ENCODE measurements at places on chromosomes 2 and 18.

GRCh38 chr18:67545681-67546080, 29.2 kb upstream of the DSEL start:
- DNase-seq: no peak

DNA sequence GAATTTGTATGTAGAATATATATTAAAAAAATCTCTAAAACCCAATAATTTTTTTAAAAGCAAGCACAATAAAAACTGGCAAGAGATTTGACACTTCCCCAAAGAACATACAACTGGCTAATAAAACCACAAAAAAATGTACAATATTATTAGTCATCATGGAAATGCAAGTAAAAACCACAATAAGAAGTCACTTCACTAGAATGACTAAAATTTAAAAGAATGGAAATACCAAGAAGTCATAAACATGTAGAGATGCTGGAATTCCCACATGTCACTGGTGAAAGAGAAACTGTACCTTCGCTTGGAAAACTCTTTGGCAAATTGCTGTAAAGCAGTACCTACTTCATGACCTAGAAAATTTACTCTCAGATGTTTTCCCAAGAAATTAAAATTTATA, 43.4 kb upstream of the KYNU start:
- no peak for DNase-seq

- no peak for DNase-seq
Observed at GRCh38 chr2:126908721-126909177, 10.1 kb downstream of the TEX51 start.

DNA sequence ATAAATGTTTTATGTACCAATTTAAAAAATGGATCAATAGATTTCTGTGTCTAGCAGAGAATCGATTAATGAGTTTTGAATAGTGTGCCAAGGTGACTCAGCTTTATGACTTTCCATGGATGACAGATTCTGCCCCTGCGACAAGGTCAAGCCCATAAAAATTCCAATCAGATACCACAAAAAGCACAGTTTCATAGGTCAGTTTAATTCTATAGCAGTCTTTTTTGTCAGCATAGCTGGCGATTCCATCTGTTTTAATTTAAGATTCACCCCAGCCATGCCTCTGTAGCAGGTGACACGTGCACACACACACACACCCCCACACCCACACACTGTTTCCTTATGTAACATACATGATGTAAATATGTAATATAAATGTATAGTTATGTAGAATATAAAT, 28.9 kb downstream of the RAB31 start:
- no peak for DNase-seq

DNA sequence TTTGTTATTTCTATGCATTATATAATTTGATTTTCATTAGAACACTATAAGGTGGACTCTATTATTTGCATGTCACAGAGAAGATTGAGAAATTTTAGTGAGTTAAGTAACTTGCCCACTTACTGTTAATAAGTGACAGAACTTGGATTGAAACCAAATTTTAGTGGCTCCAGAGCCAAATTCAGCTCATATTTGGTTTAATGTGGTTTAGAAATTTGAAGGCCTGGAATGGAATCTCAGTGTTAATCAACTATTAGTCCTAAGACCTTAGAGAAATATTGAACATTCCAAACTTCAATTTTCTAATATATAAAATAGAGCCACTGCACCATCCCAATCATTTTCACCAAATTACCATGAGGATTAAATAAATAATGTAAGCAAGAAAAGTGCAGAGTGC, 281.6 kb downstream of the ZNF385B start:
- DNase-seq: no peak

- no peak for DNase-seq
Observed at GRCh38 chr2:85324639-85325465, 2.9 kb downstream of the TGOLN2 start.

DNA sequence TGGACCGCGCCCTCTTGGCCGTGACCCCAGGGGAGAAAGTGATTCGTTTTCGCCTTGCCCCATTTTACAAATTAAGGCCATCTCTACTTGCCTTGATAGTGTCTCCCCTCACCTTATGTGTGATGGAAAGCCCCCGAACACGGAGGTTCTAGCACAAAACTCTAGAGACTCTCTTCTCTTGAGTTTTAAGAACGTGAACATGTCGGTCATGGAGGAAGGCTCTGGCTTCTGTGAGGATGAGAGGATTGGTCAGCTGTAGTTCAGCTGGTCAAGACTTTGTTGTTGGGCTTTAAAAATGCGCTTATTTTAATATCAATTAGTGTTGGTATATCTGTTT, 828 bp downstream of the DYNC1I2 start:
- no peak for DNase-seq

DNA sequence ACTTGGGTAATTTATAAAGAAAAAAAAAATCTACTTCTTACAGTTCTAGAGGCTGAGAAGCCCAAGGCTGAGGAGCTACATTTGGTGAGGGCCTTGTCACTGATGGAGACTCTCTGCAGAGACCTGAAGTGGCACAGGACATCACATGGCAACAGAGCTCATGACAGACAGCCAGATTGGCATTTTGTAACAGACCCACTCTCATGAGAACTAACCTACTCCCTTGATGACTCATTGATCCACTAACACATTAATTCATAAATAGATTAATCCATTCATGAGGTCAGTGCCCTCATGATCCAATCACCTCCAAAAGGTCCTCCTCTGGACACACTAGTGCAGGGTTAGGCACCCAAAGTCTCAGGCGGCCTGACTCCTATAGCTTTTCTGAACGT, 318.4 kb downstream of the GULP1 start:
- no peak for DNase-seq

DNA sequence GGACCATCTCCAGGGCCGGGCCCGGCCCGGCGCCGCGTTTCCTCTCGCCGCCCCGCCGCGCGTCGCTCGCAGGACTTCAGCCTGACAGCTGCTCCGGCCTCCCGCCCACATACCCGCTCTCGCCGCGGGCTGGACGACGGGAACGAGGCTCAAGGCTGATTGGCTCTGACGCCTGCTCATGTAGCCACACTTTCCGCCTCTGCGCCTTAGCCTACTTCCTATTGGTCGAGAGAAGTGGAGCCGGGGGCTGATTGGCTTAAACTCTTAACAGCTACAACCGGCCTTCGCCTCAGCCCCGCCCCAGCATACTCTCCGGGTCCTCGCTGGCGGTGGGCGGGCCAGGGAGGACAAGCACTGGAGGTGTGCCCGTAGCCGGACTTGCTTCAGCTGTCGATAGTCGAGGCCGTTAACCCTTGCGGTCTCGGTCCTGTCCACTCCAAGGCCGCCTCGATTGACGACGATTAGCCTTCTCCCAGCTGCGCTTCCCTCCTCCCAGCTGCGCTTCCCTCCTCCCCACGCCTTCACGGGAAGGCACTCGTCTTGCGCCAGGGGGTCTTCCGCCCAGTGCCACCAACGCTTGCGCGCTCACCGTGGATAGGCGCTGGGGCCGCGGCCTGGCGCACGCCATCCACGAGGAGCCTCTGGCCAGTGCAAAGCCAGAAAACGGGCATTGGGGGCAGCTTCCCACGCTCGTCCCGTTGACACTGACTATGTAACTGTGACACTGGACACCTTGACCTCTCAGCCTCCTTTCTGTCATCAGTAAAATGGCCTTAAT, at the start of gene PRADC1:
Gene PRADC1 (minus strand): TSS at position 86 of the 778 bp plus-strand sequence. CDS start 79 bp downstream, at position 7.
- peak; percentile 98 for DNase-seq

GRCh38 chr2:129334128-129334527, 645.3 kb upstream of the RAB6C start:
- no peak for DNase-seq

DNA sequence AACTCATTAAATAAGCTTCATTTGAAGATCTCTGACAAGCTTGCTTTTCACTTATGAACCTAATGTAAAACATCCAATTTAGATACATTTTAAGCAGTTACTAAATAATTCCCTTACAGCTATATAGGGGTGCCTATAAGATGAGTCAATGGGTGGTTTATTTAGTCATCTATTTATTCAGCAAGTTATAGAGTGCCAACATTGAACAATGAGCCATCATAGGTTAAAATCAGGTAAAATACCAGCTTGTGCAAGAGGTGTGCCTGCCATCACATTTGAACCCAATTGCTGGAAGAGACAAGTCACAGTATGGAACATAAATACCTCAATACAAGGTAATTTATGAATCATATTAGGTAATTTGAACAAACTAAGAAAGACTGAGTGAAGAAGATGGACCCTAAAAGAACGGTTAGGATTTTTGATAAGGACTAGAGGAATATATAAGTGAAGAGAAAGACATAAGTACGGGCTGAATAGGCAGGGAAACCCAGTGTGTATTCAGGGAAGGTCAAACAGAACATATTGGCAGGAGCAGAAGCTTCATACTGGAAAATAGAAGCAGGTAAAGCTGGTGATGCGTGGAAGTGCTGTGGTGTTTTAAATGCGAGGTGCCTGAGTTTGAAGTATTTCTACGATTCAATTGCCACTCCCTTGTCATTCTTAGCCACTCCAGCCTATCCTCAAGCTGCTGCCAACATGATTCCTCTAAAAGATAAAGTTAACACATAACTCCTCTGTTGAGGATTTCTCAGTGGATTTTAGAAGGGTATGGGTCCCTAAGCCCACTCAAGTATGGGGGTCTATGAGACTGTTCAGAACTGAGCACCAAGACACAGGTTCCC, 18.9 kb upstream of the STAT4 start:
- DNase-seq: no peak

DNA sequence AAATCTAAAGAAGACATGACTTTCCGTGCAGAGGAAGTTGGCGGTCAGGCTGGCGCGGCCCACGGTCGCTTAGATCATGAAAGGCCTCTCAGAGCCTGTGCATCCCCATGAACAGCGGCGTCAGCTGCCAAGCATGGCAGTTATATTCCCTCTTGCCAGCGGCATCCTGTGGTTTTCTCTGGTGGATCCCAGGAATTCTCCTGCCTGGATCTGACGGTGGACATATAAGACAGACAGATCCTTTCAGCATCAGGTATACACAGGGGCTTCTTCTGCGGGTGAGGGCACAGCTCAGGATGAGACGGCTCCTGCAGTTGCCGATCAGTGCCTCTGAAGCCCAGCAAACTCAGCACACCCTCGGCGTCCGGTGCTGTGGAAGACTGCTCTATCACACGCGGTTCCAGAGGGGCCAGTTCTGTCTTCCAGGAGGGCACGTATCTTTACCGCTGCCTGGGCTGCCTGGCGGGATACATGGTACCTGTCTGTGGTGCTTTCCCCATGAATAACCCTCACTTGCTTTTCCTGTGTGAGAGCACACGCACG, 157.8 kb downstream of the LDLRAD4 start:
- DNase-seq: peak; percentile 41

GRCh38 chr18:43396266-43396665, 119.0 kb upstream of the SYT4 start:
- no peak for DNase-seq

DNA sequence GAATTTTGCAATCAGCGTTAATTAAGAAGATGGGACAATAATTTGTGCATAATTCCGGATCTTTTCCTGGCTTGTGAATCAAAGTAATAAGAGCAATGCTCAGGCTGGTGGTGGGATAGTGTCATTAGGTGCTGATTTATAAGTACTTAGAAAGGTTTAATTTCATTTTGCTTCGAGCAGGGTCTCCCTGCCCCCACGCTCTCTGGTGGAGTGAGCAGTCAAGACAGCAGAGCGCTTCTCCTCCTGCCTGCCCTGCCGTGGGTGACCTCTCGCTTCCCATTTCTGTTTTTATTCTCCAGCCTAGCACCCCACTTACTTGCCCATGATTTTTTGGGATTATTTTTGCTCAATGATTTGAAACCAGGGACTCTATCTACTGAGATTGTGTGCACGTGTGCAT, 7.1 kb downstream of the ASB18 start:
- DNase-seq: no peak

- DNase-seq: no peak
Observed at GRCh38 chr18:30457156-30457555, 585.4 kb downstream of the DSC3 start.

- DNase-seq: no peak
Observed at GRCh38 chr18:44594799-44595467, 85.8 kb upstream of the SETBP1 start.

DNA sequence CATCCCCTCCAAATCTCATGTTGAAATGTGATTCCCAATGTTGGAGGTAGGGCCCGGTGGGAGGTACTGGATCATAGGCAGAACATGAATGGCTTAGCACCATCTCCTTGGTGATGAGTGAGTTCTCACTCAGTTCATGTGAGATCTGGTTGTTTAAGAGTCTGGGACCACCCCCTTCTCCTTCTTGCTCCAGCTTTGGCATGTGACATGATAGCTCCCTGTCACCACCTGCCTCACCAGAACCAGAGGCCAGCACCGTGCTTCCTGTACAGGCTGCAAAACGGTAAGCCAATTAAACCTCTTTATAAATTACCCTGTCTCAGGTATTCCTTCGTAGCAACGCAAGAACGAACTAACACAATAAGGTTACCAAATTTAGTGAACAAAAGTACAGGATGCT, 95.4 kb downstream of the ZBTB7C start:
- DNase-seq: no peak
